ENCODE measurements at places on chromosomes 1 and 21.

DNA sequence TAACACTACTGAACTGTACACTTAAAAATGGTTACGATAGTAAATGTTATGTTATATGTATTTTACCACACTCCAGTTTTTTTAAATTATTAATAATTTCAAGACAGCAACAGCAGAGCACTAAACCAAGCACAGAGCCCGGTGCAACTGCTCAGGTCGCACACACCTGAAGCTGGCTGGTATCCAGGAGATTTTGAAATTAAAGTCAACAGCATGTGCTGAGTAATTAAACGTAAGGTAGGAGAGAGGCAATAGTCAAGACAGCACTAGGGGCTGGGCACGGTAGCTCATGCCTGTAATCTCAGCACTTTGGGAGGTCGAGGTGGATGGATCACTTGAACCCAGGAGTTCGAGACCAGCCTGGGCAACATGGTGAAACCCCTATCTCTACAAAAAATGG is 35.1 kb upstream of the SLC30A10 start:
- no peak for DNase-seq

DNA sequence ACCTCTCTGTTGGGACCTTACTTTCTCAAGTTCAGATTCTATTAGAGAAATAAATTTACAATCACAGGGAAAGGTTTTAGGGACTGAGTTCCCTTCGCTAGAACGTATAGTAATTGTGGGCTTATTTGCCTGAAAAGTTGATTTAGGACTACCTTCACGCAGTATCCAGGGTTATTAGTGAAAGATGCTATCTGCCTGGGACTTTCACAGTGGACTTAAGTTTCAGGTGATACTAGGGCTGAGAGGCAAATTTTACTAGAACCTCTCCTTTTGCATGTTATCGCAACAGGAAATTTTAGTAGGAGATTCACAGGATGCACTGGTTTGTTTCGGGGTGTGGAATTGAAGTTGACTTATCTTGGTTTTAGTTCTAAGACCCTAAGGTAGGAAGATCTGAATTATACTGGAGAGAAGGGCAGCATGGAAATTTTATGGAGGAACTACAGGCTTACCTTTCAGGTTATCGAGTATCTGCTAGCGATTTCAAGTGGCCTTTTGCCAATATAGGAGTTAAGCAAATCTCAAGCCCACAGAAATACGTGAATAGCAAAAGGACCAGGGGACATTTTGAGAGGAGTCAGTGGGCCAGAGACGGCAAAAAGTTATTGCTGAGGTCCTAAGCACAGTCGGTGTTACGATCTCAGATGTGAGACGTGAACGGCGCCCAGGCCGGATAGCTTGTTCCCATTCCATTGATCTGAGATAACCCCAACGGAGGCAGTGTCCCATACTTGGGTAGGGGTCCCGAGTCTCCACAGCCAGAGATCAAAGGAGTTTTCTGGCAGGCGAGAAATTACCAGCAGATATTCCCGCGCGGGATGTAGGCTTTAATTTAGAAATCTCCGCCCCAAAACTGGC is 723 bp upstream of the GNAI3 start:
- DNase-seq = no peak

- no peak for DNase-seq
These were observed 70.4 kb downstream of the AJAP1 start for GRCh38 chr1:4724695-4725250.

GRCh38 chr1:208312706-208313105 is 68.5 kb upstream of the PLXNA2 start:
- DNase-seq = no peak

- no peak for DNase-seq
These were observed 993.0 kb upstream of the PRMT6 start for GRCh38 chr1:106063510-106063909.

GRCh38 chr1:198669023-198669698 is 30.3 kb downstream of the PTPRC start:
- DNase-seq = no peak

DNA sequence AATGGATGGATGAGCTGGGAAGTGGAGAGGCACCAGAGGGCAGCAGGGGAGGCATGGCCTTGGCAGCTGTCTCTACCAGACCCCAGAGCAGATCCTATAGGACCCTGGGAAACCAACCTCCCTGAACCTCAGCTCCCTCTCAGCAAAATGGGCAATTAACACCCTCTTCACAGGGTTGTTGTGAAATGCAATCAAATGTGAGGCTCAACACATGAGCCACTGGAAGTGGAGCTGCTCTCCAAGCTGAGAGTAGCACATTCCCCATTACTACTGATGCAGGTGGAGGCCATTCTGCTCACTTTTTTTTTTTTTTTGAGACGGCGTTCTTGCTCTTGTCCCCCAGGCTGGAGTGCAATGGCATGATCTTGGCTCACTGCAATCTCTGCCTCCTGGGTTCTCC is 6.5 kb upstream of the SYNC start:
- no peak for DNase-seq

DNA sequence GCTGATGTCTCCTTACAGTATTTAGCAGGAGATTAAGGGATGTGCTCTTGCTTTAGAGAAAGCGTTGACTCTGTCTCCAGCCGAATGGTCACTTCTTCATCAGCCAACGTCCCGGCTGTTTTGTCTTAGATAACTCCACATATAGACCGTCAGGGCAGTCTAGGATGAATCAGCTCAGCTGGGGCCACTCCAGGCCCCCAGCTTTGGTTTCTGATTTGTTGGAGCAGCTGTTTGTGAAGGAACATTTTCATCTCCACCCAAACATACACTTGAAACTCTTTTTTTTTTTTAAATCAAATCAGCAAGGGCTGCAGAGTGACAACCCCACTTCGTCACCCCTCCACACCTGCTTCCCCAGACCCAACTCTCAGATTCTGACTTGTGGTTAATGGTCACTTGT is 206.1 kb upstream of the GALNT2 start:
- DNase-seq = no peak

DNA sequence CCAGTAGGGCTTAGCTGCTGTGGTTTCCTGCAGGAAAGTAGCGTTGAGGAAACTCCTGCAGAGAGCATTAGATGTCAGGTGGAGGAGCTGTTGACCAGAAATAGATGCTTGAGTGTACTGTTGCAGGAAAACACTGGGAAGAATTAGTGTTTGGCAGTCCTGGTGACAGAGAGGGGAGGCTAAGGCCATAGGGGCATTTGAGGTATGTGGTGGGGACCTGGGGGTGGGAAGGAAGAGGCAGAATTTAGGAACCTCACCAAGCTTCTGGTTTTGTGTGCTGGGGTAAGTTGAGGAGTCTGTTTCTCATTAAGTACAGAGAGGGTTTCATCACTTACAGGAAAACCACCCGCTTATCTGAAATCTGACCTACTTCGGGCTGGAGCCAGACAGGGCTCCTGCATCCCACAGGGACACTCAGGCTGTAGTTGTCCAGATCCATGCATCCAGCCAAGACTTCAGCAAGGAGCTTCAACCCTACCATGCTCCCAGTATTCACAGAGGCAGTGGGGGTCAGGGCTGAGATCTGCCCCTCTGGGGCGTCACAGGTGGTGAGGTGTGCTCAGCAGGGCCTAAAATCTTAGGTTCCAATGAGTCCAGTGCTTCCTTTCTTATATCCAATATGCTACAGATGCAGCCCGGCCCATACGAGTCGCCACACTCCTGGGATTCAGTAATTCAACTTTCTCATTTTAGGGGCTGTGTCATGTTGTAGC is 15.1 kb downstream of the SH2D2A start:
- DNase-seq = no peak

GRCh38 chr1:233367057-233367803 is 39.7 kb downstream of the MAP3K21 start:
- no peak for DNase-seq

DNA sequence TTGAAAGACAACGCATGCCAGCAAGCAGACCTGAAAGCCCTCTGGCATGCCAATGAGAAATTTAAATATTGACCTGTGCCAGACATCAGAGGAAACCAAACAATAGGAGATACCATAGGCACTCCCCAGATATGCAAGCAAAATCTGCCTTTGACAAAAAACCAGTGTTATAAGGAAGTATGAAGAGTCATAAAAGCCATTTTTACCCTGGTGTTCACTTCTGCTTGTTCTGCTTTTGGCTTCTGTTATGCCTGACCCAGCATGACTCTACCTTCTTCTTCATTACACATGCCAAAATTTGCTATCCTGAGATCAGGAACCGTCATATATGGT is 26.4 kb downstream of the NPHS2 start:
- no peak for DNase-seq

- DNase-seq = no peak
These were observed 177.3 kb upstream of the PLXNA2 start for GRCh38 chr1:208421486-208421885.

DNA sequence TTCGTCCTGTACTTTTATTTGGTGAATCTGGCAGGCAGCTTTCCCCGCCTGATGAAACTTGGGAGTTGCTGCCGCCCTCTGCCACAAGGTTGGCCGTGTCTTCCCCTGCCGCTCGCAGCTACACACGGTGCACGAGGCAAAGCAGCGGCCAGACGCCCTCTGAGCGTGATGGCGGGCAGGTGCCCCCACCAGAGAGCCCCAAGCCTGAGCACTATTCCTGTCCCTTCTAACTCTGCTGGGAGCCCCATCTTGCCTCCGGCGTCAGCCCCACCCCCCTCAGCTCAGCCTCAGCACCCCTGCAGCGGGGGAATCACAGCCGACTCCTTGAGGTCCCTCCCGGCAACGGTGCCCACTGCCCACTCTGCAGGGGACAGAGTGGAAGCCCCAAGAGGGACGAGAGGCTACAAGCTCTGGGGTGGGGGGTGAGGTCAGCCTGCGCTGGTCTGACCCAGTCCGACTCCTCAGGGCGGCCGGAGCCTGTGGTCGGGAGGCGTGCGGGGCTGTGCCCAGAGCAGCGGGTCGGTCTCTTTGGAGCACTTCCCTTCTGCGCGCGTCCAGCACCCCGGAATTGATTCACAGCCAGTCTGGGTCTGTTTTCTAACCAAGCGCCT is 41.3 kb downstream of the RIPK4 start:
- no peak for DNase-seq

DNA sequence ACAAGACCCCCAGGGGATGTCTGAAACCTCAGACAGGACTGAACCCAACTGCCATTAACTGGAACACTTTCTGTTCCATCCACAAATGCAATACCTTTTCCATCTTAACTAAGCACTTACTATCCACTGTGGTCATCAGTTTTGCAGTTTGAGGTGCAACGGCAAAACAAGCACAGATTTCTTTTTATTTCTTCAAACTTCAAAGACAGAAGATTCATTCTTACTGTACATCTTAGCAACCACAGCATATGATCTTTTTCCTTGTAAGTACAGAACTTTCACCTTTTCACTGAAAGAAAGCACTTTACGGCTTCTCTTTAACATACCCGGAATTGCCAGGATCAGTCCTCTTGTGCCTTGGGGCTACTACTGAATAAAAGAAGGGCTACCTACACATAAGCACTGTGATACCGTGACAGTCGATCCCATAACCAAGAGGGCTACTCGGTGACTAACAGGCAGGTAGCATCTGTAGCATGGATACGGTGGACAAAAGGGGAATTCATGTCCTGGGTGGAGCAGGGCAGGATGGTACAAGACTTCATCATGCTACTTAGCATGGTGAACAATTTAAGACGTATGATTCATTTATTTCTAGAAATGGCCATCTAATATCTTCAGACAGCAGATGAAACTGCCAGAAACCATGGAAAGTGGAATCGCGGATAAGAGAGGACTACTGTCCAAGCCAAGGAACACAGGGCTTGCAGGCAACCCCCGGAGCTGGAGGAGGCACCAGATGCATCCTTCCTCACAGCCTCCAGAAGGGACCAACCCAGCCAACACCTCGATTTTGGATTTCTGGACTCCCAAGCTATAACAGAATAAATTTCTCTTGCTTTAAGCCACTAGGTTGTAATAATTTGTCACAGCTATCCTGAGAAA is 18.4 kb downstream of the ERG start:
- DNase-seq = no peak

DNA sequence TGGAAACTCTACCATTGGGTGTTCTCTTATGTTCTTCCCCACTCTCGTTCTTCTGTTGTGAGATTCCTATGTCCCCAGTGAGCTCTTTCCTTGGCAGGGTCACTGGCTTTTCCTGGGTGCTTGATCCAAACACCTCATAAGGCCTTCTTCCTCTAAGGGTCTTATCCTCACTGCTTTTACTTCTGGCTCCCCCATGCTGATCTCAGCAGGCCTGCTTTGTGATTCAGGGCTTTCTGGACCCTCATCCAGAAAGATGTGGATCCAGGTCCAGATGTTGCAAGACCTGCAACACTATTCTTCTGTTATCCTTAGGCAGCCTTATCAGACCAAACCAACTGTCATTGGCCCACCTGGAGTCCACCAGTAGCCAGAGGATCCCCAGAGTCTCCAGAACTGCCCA is 11.2 kb upstream of the MYOG start:
- DNase-seq = no peak

DNA sequence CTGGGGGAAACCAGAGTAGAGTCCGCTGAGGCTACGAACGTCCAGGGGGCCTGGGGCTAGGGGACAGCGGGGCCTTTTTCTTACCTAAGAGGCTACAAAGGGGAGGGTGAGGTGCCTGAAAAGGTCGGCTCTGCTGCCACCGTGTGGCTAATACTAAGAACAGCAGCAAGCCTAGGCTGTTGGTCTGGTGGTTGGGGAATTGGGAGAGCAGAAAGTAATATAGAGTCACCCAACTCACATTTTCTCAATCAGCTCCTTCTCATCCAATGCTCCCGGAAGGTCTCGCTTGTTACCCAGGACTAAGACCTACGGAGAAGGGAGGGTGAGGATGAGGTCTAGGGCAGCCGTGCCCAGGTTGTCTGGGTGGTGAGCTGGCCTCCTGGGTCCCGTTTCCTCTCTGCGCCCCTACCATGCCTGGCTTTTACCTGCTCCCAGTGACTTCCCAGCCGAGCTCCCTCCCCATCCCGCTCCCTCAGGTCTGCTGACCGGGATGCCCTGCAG is 9.3 kb downstream of the ARL8A start:
- no peak for DNase-seq

- DNase-seq = no peak
These were observed 26.2 kb upstream of the MAP3K7CL start for GRCh38 chr21:29104239-29104708.

GRCh38 chr21:20698585-20698984 is 299.6 kb upstream of the NCAM2 start:
- no peak for DNase-seq

DNA sequence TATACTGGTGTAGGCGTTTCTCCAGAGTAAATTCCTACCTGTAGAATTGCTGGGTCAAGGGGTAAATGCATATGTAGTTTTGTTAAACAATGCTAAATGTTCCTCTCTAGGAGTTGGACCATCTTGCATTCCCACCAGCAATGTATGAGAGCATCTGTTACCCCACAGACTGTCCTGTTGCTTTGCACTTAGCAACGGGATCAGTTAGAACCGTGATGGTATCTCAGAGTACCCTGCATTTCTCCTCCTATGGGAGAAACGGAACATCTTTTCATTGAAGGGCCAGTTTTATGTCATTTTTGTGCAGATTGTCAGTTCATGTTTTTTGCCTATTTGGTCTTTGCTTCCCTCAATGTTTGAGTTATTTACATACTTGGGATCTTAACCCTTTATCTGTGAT is 18.0 kb upstream of the RIPPLY3 start:
- DNase-seq = no peak

- DNase-seq = no peak
These were observed 13.8 kb upstream of the ABCB10 start for GRCh38 chr1:229572286-229572685.

- DNase-seq = no peak
These were observed 52.7 kb downstream of the TRMT1L start for GRCh38 chr1:185104083-185104482.

GRCh38 chr21:27825035-27825434 is 858.1 kb upstream of the ADAMTS5 start:
- DNase-seq = no peak
